ENCODE measurements at places on chromosomes 6 and 20.

DNA sequence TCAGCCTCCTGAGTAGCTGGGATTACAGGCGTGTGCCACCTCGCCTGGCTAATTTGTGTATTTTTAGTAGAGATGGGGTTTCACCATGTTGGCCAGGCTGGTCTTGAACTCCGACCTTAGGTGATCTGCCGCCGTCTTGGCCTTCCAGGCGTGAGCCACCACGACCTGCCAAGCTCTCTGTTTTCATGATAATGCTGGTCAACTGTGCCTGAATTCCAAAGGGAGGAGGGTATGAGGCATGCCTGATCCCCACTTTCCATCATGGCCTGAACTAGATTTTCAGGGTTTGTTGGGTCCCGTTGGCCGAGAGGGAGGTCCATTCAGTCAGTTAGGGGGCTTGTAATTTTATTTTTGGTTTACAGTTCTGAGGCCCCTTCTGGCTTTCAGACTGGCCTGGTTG is 28.0 kb upstream of the ANGPT4 start:
- H3K4me1 ChIP-seq, result no peaks in the 10 kb centered on the region
- H3K36me3 ChIP-seq, result no peaks in the 10 kb centered on the region
- no peak overlapping the region for H3K4me3 ChIP-seq
- DNase-seq, result no peak
- peaks cover 42% of the 10 kb centered on the region for H3K27me3 ChIP-seq

DNA sequence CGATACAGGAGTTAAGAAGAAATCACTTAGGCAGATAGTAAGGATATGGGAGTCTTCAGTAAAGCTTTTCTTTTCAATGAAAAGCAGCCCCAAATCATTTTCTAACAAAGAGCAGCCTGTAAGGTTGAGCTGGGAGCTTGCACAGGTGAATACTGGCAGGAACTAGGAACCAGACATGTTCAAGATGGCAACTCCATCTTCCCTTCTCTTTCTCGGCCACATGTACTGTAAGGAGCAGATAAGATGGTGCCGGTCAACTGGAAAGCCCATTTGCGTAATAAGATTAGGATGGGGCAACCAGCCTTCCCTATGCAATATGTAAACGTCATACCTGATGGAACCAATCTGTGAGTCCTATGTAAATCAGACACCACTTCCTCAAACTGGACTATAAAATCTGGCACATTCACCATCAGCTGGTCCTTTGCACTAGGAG is 46.2 kb upstream of the RNGTT start:
- H3K4me3 ChIP-seq, result no peak overlapping the region
- H3K4me1 ChIP-seq, result no peaks in the 10 kb centered on the region
- DNase-seq, result no peak
- no peaks in the 10 kb centered on the region for H3K27me3 ChIP-seq
- H3K36me3 ChIP-seq, result no peaks in the 10 kb centered on the region

DNA sequence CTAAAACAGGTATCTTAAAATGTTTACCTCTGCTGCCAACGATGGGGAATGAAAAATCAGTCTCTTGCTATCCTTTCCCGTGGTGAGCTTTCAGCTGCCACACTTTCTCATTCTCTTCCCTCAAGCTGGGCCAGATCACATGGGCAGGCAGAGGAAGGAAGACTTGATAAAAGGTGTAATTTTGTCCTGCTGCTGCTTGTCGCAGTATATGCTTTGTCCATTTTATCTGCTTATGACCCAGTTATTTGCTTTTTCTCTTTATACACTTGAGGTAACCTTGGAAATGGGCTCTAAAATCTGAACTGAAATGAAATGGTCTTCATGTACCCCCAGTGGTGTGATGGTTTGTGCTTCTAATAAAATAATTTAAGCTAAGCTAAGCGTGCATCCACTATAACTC is 695.9 kb upstream of the FLRT3 start:
- no peak overlapping the region for H3K4me3 ChIP-seq
- H3K27ac ChIP-seq, result no peak overlapping the region
- H3K4me1 ChIP-seq, result no peaks in the 10 kb centered on the region
- no peak for DNase-seq
- H3K36me3 ChIP-seq, result no peaks in the 10 kb centered on the region

DNA sequence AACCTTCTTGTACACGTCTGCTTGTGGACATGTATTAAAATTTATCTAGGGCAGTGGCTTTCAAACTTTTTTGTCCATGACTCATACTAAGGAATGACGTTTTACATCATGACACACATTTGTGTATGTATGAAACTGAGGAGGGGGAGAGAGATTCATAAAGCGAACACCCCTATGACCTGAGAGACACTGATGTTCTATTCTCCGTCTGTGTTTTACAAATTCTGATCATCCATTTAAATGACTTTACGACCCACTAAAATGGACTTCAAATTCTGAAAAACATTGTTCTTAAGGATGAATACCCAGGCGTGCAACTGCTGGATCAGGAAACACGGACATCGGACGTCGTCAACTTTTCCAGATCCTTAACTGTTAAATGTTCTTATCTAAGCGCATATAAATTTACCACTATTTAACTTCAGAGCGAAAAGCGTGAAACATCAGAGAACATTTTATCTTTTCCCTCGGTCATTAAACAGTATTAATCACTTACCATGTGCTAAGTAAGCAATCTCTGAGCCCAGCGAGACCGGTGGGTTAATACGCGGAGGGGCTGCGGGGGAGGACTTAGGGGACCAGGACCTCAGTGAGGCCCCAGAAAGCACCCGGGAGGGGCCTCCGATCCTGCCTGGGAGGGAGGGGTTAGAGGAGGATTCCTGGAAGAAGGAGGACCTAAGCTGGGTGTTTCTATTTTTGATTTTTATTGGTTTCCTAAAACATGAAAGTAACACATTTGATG is 1.2 kb downstream of the PLAGL1 start:
- H3K4me1 ChIP-seq, result no peaks in the 10 kb centered on the region
- H3K36me3 ChIP-seq, result no peaks in the 10 kb centered on the region
- no peak for DNase-seq
- no peak overlapping the region for H3K27ac ChIP-seq
- no peak overlapping the region for H3K4me3 ChIP-seq

GRCh38 chr6:163962627-163963117 is 548.2 kb downstream of the QKI start:
- no peak overlapping the region for H3K4me3 ChIP-seq
- no peaks in the 10 kb centered on the region for H3K27me3 ChIP-seq
- DNase-seq, result no peak
- H3K27ac ChIP-seq, result no peak overlapping the region

DNA sequence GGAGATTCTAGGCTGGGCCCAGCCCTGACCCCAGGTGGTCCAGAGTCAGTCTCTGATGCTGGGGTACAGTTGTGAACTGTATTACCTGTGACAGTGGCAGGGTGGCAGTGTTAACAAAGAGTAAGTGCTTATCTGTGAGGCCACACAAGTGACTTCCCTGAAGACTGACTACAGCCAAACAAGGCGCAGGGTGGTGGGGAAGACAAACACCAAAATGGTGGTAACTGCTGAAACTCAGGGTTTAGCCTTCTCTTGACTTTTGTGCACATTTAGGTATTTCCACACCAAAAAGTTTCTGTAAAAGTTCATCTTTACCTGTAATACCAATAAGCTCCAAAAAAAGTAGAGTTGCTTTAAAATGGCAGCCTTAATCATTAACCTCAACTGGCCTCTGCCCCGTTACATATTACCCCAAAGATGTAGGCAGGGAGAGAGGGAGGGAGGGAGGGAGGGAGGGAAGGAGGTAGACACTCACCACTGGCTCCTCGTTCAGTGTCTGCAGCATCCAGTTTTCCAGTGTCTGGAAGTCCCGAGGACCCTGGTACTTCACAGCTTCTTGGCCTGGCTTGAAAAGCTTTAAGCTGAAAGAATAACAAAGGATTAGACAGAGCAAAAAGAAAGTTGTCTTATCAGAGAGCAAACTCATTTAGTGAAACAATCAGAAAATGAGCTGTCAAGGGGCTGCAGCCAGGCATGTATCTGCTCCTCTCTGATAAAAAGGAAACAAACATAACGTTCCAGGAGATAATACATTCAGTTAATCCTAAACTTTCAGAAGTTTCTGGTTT is 11.3 kb downstream of the TXNDC5 start:
- H3K4me3 ChIP-seq, result peak overlapping the region; percentile 14
- H3K4me1 ChIP-seq, result peaks cover 99% of the 10 kb centered on the region
- no peaks in the 10 kb centered on the region for H3K27me3 ChIP-seq

GRCh38 chr20:32040142-32040953 is 11.7 kb upstream of the HCK start:
- H3K4me3 ChIP-seq, result no peak overlapping the region
- no peak overlapping the region for H3K27ac ChIP-seq
- peaks cover 46% of the 10 kb centered on the region for H3K27me3 ChIP-seq

DNA sequence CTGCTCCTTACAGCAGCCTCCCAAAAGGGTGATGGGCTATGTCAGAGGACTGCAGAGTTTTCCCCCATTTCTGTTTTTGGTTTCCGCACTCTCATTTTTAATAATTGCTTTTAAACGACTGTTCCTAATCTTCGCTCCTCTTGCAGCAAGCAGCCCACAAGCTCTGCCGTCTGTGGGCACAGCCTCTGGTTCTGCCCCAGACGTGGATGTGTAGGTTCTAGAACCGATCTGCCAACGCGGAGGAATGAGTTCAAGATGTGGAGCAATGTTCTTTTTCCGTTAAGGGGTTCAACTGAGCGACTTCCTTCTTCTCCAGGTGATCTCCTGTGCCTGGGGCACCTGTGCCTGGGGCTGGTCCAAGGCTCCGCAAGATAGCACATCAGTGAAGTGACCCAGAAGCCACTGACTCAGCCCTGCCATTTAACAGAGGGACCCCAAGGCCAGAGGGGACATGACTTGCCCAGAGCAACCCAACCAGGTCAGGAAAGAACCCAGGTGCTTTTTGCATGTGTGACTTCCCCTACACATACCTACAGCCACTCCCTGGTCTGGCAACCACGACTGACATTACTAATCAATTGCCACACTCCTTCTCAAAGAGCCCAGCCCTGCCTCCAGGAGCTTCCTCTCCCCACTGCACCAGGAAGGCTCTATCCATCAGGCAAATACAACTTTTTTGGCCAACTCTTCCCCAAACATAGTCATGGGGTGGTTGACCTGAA is 22.7 kb downstream of the PMEPA1 start:
- DNase-seq, result no peak
- no peak overlapping the region for H3K4me3 ChIP-seq
- peaks cover 16% of the 10 kb centered on the region for H3K4me1 ChIP-seq
- no peaks in the 10 kb centered on the region for H3K27me3 ChIP-seq
- H3K27ac ChIP-seq, result no peak overlapping the region

DNA sequence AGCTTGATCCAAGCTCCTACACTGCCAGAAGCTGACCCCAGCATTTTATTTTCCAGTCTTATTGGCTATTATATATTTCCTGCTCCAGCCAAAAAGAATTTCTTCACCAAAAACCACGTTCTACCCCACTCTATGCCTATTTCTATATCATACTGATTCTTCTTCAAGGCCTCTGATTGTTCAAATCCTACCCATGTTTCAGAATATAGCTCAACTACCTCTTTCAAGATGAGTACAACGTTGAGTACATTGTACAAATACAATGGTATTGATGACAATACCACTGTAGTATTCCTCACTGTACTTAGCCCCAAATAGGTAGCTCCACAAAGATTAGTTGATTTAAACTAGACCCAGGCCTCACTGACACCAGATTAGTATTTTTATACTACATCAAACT is 31.0 kb downstream of the ASCC3 start:
- H3K4me1 ChIP-seq, result no peaks in the 10 kb centered on the region
- H3K36me3 ChIP-seq, result no peaks in the 10 kb centered on the region
- H3K27me3 ChIP-seq, result no peaks in the 10 kb centered on the region
- no peak overlapping the region for H3K4me3 ChIP-seq
- DNase-seq, result no peak

DNA sequence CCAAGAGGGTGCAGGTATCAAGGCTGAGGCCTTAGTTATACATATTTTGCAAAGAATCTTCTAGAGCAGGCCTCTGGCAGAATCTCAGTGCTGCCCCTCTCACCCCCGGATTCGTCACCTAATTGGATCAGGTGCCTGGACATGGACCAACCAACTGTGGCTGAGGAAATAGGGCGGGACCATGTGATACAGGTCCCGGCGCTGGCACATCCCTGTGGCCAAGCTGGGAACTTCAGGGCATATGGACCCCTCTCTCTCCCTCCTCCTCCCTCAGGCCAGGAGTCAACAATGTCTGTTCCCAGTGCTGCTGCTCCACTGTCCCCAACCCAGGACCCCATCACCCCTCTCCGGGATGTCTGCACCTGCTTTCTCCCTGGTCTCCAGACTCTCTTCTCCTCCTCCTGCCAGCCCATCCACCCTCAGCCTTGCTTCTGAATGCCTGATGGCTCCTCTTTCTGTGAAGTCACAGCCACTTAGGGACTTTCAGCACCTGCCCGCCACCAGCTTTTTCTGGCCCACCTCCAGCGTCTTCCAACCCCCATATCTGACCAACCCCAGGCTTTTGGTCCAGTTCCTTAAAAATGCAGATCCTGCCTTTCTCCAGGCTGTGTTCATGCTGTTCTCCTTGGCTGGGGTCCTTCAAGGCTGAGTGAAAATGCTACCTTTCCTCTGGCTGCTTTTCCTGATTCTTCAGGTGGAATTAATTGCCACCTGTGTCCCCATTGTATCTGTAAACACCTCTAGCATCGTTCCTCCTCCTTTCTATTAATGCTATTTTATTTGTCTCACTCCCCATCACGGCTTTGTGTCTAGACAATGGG is 19.0 kb upstream of the MLN start:
- no peak for DNase-seq
- peaks cover 91% of the 10 kb centered on the region for H3K27me3 ChIP-seq
- H3K27ac ChIP-seq, result no peak overlapping the region
- no peaks in the 10 kb centered on the region for H3K36me3 ChIP-seq
- H3K4me1 ChIP-seq, result no peaks in the 10 kb centered on the region
- no peak overlapping the region for H3K4me3 ChIP-seq

DNA sequence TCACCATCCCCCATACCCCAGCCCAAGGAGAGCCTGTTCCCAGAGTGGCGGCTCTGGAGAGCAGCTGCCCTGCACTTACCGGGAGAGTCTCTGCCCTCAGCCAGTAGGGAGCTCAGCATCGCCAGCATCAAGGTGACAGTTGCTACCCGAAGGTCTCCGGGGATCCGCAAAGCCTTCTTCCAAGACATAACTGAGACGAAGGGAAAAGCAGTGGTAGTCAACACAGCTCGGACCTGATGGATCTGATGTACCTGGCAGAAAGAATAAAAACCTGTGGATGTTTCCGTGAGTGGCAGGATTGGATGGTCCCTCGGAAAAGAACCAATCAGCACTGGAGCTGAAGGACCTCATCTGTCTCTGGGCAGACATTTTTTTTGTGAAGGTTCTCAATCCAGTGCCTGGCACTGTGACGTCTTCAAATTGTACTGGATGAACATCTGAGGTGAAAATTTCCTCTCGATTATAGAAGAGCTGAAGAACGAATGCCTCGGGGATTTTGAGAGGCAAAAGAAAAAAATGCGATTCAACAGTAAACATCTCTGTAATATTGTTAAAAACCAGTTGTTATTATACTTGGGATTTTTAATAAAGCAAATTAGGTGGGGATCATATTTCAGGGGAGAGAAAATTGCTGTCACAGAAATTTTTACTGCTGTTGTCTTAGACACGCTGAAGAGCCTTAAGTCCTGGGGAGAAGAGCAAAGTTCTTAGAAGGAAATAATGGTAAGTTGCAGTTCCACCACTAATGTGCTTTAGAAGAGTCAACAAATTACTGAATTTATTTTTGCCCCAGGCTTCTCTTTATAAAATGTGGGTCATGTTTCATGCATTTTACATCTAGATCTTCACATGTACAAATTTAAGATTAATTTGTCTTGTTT is at the start of gene HLA-DQB1:
TSS of gene HLA-DQB1 (minus strand) at position 238 of the 881 bp plus-strand sequence. CDS start at position 188, 50 bp downstream.
- no peak within 1 kb of the TSS for H3K4me3 ChIP-seq
- H3K27ac ChIP-seq, result no peak within 1 kb of the TSS
- no peaks in the 10 kb centered on the region for H3K27me3 ChIP-seq
- H3K36me3 ChIP-seq, result no peaks in the 10 kb centered on the region
- H3K4me1 ChIP-seq, result no peaks in the 10 kb centered on the region

GRCh38 chr20:48217190-48217589 is 431.9 kb upstream of the SULF2 start:
- no peaks in the 10 kb centered on the region for H3K36me3 ChIP-seq
- no peaks in the 10 kb centered on the region for H3K4me1 ChIP-seq
- H3K4me3 ChIP-seq, result no peak overlapping the region
- no peak overlapping the region for H3K27ac ChIP-seq
- no peak for DNase-seq

Measured in MM.1S (cell line).